ENCODE measurements at places on chromosomes 2 and 18.

GRCh38 chr2:69645031-69645431, 1.5 kb upstream of the AAK1 start:
- DNase-seq, result no peak

GRCh38 chr2:198146346-198146940, 342.1 kb downstream of the PLCL1 start:
- DNase-seq, result no peak

DNA sequence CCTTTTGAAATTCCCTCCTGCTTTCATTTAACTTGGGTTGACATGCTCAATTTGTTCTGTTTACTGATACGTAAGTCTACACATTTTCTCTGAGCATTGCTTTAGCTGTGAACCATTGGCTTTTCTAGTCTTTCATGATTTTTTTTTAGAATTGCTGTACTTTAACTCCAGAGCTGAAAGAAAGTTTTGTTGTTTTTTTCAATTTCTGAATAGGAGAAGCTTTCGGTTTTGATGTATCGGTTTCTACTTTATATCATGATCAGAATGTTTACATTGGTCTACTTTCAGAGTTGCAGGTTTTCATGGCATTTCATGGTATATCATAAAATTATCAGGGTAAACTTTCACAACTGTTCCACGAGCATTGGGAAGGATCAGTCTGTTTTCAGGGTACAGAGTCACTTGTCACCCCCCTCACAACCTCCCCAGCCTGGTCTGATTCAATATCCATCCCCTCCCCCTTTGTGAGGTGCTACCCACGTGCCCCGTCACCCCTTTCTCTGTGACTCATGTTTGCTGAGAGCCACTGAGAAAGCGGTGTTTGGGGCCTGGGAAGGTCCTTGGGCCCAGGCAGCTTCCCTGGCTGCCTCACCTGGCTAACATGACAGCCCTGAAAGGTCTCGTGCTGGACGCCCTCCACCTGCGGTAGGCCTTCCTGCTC, 7.0 kb downstream of the ASTL start:
- no peak for DNase-seq

DNA sequence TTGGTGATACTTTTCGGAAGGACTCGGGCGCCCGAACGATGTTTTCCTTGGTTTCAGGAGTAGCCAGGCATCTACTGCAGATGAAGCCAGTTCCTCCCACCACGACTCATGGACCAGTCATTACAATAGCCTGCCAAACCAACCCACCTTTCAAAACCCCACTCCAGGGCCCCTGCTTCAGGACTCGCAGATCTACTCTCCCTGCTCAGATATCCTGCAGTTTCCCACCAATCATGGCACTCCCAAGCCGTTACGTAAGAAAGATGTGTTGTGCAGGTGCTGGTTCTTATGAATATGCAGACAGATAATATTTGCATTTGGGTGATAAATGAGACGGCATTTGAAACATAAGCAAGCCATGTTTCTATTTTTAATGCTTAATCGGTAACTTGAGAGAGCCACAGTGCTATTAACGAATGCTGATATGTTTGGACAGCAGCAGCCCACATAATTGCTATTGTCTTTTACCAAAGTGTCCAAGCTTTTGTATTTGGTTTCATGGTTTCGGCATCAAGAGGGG, 3.5 kb upstream of the CYS1 start:
- no peak for DNase-seq

DNA sequence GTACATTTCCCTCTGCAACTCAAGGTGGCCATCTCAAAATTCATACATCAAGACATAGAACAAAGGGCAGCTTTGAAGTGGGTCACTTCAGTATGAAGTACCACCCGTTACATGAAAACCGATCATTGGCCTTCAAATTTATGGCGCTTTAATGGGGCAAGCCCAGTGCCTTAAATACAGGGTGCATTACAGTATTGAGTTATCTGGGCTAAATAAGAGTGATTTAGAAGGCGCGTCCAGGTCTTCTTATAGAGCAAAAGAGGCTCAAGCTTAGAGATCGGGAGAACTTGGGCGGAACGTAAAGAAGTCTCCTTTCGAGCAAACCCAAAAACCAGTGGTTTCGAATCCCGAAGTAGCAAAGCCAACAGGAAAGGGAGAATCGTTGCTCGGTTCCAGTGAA, 7.1 kb downstream of the HOXD3 start:
- DNase-seq, result no peak

- DNase-seq, result no peak
Observed at GRCh38 chr18:58276789-58277739, 233.0 kb downstream of the NEDD4L start.

DNA sequence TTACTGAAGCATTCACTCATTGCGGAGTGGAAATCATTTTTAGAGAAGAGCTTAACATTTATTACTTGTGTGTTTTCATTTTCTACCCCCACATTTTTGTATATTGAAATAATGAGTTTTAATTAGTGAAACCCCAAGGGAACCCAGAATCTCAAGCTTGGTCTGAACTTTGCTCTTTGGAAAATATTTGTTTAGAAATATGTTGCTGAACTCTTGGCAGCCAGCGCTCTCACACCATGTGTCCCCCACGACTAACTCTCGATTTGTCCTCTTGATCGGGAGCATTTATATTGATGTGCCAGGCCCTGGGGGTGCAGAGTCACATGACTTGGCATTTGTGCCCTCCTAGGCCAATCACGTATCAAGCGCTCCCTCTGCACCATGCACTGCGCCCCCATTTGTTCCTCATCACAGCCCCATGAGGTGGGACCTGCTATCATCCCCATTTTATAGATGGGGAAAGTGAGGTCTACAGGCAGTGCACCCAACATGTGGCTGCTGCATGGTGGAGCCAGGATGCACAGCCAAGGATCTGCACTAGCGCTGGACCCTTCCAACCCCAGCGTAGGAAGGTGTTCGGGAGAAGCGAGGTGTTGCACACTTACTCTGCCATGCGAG, 149.7 kb downstream of the NCK2 start:
- no peak for DNase-seq

DNA sequence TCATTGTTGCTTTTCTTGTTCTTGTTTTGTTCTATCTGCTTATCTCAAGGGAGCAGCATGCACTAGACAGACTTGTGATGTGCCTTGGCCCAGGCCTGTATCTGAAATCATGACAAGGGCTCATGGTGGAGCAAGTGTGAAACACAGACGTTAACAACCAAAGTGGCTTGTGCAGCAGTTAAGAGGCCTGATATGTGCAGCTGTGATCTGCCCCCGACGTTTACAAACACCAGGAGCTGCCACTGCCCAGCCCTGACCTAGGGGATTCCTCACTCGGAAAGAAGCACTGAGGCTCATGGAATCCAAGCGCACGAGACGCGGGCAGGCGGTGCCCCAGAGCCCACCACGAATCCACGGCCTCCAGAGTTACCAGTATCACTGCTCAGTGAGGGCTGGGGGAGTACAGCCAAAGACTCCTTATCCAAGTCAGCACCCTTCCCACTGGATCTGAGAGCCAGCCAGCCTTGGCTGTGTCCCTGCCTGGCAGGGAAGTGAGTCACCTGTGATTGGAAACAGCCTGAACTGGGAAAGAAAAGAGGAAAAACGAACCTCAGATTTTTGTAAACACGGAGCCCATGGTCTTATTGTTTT, 62.3 kb upstream of the SNTG2 start:
- no peak for DNase-seq

DNA sequence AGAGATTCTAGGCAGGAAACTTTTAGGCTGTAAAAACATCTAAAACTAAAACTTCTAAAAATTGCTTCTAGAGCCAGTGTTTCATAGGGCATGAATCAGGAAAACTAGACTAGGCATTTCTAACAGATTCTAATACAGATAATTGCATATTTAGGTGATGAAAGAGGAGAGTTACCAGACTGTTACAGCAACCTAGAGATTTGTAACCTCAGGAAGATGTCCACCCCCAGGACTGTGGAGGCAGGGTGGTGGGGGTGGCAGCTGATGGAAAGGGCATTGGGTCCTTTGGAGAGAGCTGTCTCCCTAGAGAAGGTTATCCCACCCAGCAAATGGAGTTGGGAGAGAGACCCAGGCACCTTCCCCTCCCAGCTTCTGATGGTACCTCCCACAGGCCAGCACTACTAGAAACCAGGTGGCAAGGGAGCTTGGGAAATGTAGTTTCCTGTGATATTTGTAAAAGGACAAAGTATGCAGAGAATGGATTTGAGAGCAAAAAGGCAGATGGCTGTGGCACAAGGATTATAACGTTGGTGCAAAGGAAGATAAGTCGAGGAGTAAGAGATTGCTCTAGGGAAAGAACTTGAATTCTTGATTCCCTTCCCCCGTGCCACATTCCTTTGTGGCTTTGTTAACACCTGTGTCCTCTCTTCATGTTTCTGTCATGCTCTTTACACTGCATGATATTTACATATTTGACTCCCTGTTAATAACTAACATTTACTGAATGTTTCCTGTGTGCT, 75.6 kb upstream of the MGAT5 start:
- DNase-seq, result no peak

DNA sequence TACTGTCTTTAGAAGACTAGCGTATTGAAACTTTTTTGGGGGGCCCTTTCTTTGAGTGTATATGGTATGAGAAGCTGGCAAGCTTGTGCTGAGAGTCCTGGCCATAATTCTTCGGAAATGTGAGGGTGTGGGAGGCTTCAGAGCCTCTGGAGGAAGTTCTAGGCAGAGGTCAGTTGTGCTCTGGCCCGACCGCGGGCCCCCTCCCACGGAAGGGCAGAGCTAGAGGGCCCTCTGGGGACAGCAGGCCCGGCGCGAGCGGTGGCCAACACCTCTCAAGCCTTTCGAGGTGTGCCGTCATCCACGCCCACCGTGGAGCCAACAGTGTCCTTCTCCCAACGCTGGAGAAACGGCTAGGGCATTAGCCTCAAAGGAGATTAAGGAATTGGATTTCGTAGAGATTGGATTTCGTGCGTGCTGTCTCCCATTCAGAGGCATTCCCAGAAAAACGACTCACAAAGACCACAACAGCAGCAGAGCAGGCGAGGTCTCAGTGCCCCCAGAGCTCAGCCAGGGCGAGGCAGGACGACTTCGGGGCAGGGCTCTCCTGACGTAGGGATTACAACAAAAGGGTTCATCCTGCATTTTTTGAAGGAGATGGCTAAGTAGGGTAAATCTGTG, 2.2 kb upstream of the MTCL1 start:
- DNase-seq, result no peak

DNA sequence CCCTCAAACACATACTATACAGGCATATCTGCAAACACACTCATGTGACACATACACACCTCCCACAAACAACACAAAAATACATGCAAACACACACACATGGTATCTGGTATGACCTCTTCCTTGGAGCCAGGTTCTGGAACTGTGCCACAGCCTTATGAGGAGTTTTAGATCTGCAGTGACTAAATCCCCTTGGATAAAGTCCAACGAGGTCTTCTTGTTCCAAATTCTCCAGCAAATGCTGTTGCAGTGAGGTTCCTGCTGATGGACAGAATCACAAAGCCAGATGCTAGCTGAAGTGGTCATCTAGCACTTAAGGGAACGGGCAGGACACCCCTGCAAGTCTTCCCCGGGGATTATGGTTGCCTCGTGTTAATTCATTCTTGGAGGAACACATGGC, 54.5 kb upstream of the DAPL1 start:
- no peak for DNase-seq

DNA sequence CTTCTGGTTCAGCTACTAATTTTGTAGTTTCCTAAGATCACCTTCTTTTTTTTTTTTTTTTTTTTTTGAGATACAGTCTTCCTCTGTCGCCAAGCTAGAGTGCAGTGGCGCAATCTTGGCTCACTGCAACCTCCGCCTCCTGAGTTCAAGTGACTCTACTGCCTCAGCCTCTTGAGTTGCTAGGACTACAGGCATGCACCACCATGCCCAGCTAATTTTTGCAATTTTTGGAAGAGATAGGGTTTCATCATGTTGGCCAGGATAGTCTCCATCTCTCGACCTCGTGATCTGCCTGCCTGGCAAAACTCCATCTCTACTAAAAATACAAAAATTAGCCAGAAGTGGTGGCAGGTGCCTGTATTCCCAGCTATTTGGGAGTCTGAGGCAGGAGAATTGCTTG, 301.5 kb upstream of the TFPI start:
- DNase-seq, result no peak

DNA sequence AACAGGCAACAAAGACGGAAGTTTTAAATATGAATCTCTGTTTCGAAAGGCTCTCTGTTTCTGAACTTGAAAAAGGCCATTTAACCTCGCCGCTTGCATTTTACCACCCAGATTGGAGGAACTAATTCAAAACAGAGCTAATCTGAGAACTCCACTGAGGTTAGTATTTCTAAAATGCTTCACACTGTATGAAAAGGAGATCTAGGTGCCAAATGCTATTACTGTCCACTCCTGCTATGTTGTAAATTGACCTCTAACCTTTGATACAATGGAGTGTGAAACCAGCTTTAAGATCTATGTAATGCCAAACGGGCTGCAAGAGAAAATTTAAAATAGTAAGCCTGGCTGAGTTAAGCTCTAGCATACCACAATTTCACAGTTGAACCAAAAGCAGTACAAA, 364.5 kb downstream of the IRS1 start:
- no peak for DNase-seq

DNA sequence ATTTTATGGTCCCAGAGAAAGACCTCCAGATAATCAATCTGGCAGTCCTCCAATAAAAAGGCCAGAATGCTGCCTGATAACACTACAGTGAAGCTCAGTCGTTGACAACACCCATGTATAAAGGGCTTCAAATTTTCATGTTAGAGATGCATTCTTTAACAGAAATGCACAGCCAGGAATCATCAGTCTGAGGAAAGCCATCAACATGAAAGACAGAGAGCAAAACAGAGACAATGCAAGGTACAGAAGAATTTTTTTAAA, 13.8 kb downstream of the BABAM2 start:
- DNase-seq, result no peak

DNA sequence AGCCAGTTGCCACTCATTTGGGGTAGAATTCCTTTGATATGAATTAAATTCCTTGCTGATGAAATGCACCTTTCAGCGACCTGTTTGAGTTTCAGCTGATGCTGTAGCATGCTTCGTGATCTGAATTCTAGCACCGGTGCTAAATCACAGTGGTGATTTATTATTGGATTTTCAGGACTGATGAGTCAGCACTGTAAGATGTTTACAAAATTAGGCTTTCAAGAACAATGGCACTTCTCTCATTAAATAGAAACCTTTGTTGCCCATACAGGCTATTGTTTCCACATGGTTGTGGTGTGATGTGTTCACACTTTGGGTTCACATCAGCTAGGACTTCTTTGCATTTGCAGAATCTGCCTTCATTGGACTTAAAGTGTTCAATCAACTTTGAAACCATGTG, 687.7 kb downstream of the ARHGAP15 start:
- DNase-seq, result no peak

DNA sequence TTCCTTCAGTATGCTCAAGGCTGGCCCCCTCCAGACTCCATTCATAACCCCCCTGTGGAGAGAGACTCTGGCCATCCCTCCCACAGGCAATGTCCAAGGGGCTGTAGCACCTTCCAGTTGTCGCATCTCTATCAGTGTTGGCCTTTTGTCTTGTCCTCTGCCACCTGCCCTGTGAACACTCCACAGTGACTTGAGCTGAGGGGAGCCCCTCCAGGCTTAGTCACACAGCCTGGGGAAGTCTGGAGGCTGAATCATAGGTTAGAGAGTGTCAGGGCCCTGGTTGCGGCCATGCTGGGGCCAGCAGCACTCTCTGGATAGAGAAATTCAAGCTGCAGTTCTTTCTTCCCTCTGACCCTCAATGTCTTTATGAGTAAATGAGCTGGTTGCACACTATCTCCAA, 64.7 kb downstream of the GYPC start:
- DNase-seq, result no peak
